Fibroblast of pulmonary artery (primary cell): ENCODE measurements at places on chromosomes 11 and 22.

GRCh38 chr22:33823552-33823951 lies 96.7 kb downstream of the LARGE1 start:
- peak; percentile 37 for DNase-seq

DNA sequence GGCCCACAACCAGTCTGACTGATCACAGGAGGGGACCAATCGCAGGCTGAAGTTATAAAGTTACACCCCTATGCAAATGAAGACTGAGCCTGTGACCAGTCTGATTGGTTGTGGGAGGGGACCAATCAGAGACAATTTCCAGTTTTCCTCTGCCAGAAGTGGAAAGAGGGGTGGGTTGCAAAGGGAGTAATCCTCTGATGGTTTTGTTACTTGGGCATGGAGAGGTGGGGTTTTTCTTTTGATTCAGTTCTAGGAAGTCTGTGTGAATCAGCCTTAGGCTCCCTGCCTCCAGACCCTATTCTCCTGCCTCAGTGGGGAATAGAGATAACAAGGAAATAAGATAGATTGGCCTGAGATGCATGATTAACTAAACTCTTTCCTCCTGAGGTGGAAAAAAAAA lies 9.9 kb downstream of the OR6M1 start:
- no peak for DNase-seq

GRCh38 chr11:40689823-40690222 lies 769.6 kb downstream of the LRRC4C start:
- no peak for DNase-seq

- no peak for DNase-seq
Measured at GRCh38 chr11:116062129-116062489, 557.9 kb upstream of the CADM1 start.

DNA sequence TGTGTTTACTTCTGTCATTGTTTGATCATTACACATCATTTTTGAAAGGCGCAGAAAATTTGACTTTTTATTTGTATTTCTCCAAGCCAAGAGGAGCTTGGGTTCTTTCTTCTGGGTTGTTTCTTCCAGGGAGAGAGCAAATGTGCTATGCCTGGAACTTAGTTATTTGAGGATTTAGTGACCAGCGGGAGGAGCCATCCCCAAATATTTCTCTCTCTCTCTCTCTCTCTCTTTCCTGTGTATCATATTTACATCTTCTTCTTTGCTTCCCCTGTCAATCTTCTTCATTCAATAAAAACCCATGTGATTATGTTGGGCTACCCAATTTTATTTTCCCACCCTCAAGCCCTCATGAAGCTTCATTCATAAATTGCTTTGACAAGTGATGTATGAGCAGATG lies 534.5 kb downstream of the LRRC4C start:
- DNase-seq, result no peak

DNA sequence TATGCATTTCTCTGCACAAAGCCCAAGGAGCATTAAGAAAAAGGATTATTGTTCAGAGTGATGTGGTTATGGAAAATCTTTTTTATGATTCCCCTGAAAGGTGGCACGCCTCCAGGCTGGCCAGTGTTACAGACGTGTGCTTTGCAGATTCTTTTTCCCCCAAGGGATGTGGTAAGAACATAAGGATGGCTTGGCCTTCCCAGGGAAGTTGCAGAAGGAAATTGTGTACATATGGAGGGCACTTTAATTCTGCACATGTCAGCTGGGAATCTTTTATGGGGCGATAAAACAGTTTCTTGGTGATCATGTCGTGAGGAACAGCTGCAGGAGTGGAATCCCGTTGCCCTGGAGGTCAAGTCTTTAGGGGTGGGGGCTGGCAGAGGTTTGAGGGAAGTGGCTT lies 9.7 kb downstream of the SMARCB1 start:
- DNase-seq, result no peak

DNA sequence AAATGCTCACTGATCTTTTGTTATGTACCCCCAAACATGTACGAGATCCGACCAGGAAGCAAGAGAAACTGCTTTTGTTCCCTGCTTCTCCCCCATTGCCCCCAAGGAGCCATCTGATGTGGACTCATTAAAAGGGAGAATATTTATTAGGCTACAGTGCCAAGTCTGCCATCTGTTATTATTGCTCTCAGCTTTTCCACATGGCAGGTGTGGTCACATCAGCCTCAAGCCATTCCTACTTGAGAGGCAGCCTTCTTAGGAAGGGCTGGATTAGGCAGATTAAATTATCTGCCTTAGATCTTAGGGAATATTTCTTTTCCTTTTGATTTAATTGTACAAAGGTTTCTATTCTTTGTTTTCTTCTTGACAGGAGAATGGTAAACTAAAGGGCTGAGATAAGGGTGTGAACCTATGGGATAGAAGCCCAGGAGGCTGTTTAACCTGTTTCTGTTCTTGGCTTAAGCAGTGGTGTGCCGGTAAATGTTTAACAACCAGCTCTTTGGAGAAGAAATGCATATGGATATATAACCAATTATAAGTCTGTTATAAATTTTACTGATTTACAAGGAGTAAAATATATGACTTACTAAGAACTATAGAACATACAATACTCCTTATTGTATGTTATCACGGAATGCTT lies 88.8 kb downstream of the PDHX start:
- DNase-seq, result no peak

- peak; percentile 92 for DNase-seq
Measured at GRCh38 chr22:44351685-44352377, 39.1 kb upstream of the SHISAL1 start.

- peak; percentile 63 for DNase-seq
Measured at GRCh38 chr22:46088541-46089311, 61.6 kb upstream of the PPARA start.

- no peak for DNase-seq
Measured at GRCh38 chr11:61110255-61111049, 8.2 kb downstream of the CD5 start.

GRCh38 chr11:130781931-130782330 lies 134.3 kb downstream of the SNX19 start:
- DNase-seq, result peak; percentile 44

DNA sequence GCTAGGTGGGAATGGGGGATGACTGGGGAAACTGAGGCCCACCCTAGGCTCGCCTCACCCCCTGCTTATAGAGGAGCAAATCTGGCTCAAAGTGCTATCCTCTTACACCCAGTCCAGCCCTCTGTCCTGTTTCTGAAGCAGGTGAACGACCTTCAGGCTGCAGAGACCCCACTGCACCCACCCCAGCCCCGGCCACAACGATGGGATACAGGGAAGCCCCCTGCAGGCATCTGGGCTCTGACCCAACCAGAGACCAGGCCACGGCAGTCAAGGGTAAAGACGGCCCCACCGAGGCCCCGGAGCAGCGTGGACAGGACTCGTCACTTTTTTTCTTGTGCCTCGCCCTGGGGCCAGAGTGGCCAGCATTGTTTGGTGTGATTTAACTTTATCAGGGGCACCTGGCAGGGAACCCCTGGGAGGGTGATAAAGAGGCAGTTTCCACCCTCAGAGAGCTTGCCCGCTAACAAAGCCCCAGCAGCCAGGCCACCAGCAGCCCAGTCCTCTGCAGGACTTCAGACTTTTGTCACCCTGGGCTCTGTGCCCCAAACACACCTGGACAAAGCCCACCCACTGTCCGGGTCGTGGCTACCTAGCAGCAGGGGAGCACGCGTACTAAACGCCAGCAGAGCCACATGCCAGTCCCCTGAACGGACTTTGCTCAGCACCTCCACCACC lies 612.6 kb downstream of the TBC1D22A start:
- DNase-seq, result no peak

DNA sequence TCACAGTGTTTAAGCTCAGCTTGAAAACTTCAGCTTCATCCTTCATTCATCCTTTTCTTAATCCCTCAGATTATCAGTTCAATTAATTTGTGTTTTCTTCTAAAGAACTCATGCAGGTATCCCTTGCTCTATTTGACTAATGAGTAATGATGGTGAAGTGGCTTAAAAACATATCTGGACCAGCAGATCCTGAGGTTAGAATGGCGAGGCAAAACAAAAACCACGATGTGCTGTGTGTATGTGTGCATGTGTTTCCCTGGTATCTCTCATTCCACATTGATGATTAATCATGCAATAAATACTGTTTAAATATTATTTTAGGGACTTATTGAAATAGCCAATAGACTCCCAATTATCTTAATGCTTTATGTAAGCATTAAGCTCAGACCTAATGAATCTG lies 437.0 kb downstream of the DYNC2H1 start:
- no peak for DNase-seq
